LNCaP clone FGC (cell line): ENCODE measurements at places on chromosomes 5 and 9.

GRCh38 chr5:150253416-150254208 is 36.0 kb downstream of the CAMK2A start:
- DNase-seq = no peak

GRCh38 chr5:142046191-142046590 is 33.4 kb upstream of the GNPDA1 start:
- DNase-seq = no peak

DNA sequence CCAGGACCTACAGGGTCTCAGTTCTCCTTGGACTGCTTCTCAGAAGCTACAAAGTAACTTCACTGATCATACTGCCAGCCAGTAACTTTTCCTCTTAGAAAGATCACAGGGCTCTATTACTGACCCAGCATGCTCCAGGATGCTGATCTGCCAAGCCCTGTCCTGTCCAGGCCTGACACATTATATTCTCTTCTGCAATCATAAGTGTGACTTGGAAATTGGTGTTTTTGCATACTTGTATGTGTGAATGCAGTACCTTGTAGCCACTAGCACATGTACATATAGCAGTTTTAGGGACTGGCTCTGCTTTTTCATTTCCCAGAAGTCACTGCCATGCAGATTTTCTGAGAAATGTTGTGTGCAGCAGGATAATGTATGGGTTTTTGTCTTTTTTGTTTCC is 40.1 kb upstream of the CCNH start:
- no peak for DNase-seq

DNA sequence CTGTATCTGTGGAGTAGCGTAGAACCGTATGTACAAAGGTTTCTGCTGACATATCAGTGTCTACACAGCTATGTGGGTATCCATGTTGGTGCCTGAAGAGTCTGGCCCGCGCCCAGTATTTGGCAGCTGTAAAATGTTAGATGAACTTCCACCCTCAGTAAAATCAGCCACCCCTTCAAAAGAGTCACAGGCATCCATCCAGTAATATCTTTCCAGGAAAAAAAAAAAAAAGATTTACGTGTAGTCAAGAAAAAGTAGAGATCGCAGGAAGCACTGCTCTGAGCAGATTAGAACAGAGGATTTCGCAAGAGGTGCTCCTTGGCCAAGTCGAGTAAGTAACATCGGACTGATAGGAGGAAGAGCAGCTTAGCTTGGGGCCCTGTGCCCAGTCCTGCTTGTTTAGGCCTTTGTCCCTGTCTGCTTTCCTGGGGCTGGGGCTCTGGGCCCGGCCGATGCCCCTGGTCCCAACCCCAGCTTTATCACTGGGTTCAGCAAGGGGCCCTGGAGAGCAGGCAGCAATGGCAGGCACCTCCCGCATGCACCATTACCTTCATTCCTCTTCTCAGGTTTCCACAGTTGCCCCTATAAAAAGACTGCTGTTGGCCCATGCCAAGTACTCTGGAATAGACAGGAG is 21.2 kb downstream of the DAPK1 start:
- peak; percentile 48 for DNase-seq

- DNase-seq = peak; percentile 26
Measured at GRCh38 chr9:75953218-75953617, 62.7 kb downstream of the PCSK5 start.

DNA sequence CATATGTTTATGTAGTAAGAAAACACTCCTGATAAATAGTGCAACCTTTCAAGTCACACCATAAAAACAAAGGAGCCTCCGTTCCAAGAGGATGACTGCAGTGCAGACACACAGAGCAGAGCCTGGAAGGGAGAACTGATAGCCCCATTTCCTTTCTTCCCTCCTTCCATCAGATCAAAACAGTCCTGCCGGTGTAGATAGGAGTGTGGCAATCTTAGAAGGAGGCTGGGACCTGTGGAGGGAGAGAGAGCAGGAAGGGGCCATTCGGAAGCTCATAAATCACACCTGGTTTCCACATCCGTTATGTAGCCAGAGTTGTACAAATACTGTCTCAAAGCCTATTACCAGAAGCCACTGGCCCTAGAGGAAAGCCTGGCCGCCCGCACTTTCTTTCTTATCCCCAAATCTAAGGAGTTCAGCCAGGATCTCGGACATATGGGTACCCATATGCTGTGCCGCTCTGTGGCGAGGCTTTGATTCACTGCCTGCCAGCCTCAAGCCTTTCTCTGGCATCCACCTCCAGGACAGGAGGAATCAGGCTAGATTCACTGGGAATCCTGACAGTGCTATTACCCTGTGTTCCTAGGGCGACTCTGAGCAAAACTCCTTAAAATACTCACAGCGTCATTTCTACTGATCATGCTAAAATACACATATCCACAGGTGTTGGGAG is 26.9 kb downstream of the DAP start:
- DNase-seq = no peak

- no peak for DNase-seq
Measured at GRCh38 chr5:89697581-89697980, 712.0 kb downstream of the CETN3 start.

DNA sequence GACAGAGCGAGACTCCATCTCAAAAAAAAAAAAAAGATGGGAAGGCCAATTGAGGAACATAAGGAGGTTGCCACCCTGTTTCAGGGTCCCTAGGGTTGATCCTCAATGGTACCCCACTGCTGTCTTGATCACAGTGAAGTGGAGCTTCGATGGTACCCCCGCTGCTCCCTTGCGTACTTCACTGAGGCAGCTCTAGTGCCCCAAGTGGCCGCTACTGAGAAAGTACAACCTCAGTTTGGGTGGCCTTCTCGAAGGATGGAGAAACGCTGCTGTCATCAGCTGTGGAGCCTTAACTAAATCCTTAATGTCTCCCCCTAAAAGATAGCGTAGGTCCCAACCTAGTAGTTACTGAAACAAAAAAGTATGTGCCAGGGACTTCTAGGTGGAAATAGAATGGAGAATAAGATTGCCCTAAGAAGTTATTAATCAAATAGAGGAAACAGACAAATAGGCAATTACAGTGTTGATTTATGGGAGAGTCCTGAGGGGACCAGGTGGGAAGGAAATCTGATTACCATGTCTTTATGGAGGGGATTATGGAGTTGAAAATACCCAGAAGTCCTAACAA is 6.3 kb downstream of the TESK1 start:
- DNase-seq = no peak

DNA sequence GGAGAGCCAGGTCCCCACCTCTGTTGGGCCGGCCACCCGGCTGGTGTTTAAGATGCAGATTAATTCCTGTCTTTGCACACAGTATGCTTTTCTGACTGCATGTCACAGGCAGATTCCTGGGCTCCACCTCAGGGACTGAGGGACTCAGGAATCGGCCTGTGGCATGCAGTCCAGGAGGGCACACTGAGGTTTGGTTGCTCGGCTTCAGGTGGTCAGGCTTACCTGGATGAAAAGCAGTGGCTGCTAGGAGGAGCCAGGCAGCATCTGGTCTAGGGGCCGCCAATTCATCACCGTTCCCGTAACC is 1.1 kb downstream of the WDR5 start:
- no peak for DNase-seq

DNA sequence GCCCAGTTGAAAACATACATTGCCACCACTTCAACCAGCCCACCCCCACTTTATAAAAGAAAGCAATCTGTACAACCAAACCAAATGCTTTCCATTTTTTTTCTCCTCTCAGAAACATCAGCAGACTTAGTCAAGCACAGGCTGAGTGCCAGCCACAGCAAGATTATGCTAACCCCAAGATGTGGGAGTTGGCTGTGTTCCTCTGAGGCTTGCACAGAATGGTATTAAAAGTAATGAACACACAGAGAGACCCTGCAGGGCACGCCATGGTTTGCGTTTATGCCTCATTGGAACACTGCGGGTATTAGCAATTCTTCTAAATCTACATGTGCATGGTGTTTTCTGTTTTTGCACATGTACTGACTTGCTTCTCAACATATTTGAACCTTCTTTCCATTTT is 419.9 kb upstream of the GRAMD2B start:
- DNase-seq = no peak

DNA sequence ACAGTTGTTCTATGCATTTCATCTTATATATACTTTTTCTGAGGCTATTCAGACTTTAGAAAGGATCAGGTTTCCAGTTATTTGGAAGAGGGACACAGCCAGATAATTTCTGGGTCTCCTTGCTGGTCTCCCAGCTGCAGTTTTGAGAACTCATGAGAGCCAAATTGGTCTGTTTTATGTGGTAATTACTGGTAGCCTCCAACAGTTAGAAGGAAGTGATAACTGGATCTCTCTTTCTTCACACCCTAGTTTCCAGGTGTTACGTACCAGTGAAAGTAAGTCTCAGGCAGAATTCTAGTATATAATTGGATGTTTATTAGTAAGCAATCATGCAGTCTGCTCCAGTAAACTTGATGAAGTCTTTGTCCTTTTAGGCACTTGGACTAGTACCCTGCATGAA is 63.2 kb upstream of the RPS23 start:
- no peak for DNase-seq

- DNase-seq = no peak
Measured at GRCh38 chr5:143001764-143002351, 231.7 kb downstream of the ARHGAP26 start.

DNA sequence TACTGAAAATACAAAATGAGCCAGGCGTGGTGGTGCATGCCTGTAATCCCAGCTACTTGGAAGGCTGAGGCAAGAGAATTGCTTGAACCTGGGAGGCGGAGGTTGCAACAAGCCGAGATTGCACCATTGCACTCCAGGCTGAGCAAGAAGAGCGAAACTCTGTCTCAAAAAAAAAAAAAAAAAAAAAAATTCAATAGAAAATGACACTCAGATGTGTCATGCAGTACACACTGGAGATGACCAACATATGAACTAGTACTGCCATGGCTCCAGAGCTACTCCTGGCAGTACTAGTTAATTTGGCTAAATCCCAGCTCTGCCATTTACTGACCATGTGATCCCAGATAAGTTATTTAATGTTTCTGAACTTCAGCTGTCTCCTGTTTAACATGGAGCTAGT is 7.3 kb downstream of the ATOX1 start:
- DNase-seq = no peak

GRCh38 chr9:122463828-122464632 is 13.7 kb downstream of the OR1J1 start:
- DNase-seq = no peak

GRCh38 chr5:178377583-178378270 is 145.1 kb upstream of the PHYKPL start:
- DNase-seq = no peak

GRCh38 chr5:123813937-123814624 is 302.1 kb downstream of the CSNK1G3 start:
- peak; percentile 94 for DNase-seq

DNA sequence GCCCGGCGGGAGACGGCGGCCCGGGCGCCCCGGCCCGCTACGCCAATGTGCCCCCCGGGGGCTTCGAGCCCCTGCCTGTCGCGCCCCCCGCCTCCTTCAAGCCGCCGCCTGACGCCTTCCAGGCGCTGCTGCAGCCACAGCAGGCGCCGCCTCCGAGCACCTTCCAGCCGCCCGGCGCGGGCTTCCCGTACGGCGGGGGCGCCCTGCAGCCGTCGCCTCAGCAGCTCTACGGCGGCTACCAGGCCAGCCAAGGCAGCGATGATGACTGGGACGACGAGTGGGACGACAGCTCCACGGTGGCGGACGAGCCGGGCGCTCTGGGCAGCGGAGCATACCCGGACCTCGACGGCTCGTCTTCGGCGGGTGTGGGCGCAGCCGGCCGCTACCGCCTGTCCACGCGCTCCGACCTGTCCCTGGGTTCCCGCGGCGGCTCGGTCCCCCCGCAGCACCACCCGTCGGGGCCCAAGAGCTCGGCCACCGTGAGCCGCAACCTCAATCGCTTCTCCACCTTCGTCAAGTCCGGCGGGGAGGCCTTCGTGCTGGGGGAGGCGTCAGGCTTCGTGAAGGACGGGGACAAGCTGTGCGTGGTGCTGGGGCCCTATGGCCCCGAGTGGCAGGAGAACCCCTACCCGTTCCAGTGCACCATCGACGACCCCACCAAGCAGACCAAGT is 723 bp downstream of the SNX18 start:
- DNase-seq = no peak

DNA sequence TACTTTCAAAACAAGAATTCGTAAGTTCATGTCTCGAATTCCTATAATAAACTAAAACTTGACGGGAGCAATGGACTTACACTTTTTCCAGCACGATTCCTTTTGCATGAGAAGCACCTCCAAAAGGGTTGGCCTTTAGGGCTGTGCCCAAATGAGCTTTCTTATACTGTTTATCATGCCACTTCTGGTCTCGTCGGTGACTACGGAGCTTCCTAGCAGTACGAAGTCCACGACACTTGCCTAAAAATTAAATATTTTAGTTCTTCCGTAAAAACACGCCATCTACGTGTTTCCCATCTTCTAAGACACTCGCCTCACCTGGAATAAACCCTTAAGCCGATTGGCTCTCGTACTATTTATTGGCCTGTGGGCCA is 554 bp downstream of the RPS23 start:
- DNase-seq = peak; percentile 35

GRCh38 chr9:115349542-115349941 is 231.6 kb upstream of the TNC start:
- DNase-seq = no peak

- DNase-seq = peak; percentile 83
Measured at GRCh38 chr5:138180183-138180782, 1.4 kb downstream of the KIF20A start.

- DNase-seq = no peak
Measured at GRCh38 chr5:13591621-13592020, 352.9 kb downstream of the DNAH5 start.

GRCh38 chr5:20113031-20113715 is 125.2 kb upstream of the CDH18 start:
- no peak for DNase-seq

- DNase-seq = no peak
Measured at GRCh38 chr9:127194881-127195713, 69.5 kb upstream of the GARNL3 start.

GRCh38 chr5:139895647-139896046 is 100.0 kb downstream of the PSD2 start:
- no peak for DNase-seq

- peak; percentile 80 for DNase-seq
Measured at GRCh38 chr9:90878562-90878961, 76.9 kb downstream of the SYK start.

DNA sequence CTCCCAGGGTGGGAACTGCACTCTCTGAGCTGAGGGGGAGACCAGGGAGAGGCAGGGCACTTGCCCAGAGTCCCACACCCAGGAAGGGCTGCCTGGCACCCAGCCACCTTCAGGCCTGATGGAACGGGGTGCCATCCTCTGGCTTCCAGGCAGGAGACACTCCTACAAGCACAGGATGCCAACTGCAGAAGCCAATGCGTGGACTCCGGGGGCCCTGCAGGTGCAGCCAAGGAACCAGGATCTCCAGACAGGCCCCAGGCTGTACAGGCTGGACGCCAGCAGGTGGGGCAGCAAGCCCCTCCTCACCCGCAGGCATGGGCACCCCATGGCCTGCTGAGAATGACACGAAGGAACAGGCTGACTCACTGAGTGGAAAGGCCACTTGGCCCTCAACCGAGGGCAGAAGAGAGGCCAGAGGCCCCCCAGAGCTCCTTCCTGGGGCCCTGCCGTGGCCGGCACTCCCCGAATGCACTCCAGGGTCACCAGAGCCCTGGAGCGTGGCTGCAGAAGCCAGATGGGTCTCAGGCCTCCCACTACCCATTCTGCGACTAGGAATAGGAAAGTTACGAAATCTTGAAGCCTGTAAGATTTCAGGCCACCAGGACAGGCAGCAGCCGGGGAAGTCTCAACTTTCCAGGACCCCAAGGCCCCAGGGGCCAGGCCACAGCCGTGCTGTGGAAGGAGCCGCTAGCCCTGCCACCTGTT is 15.7 kb downstream of the NACC2 start:
- no peak for DNase-seq

GRCh38 chr5:389891-390622 is 52.9 kb upstream of the EXOC3 start:
- no peak for DNase-seq

GRCh38 chr5:138438724-138439476 is at the start of gene REEP2:
Gene REEP2 (plus strand): TSS chr5:138439057. CDS start chr5:138439209, 152 bp downstream.
- no peak for DNase-seq
